ENCODE measurements at places on chromosomes 5 and 9.

DNA sequence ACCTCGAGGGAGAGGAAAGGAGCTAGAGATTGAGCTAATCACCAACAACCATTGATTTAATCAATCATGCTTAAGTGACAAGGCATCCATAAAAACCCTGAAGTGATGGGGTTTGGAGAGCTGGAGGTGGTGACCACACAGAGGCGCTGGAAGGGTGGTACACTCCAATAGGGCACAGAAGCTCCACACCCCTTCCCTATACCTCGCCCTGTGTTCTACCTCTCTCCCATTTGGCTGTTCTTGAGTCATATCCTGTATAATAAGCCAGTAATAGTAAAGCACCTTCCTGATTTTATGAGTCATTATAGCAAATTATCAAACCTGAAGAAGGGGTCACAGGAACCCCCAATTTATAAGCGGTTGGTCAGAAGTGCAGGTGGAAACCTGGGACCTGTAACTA is 18.3 kb downstream of the ACTL7B start:
- DNase-seq: no peak

DNA sequence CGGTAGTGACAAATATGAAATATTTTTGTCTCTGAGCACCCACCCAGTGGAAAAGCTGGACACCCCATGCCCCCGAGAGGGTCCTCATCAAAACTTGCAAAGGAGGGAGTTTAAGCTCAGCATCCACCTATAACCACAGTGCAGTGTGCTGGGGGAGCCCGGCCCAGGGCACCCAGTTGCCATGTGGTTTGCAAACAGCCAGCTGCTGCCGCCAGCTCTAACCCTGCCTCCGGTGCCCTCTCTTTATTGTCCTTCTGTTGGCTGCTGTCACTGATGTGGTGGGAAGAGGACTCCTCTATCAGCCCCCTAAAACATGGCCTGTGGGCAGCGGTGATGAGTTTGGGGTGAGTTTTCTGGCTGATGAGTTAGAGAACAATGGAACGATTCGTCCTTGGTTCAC is 160.9 kb upstream of the MVB12B start:
- DNase-seq: no peak

GRCh38 chr9:97600531-97601227 is 32.5 kb downstream of the TSTD2 start:
- DNase-seq: no peak

DNA sequence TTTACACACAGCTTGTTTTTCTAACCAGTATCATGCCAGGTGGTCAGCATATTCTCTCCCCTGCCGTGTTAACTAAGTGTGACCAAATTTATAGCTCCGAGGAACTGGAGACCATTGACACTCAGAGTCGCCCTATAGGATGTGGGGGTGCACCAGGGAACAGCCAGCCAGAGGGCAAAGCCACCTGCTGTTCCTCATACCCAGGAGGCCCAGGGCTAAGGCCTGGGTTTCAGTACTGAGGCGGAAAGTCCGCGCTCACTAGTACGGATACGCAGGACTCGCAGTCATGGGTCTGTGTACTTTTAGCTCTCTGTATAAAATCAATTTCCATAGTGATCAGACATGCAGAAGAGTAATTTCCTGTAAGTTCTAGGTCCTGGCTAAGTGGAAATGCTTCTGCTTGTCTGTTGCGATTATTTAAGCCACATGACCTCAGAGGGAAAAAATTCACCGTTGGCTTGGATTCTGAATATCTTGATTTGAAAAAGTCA is 247.0 kb downstream of the AOPEP start:
- no peak for DNase-seq

DNA sequence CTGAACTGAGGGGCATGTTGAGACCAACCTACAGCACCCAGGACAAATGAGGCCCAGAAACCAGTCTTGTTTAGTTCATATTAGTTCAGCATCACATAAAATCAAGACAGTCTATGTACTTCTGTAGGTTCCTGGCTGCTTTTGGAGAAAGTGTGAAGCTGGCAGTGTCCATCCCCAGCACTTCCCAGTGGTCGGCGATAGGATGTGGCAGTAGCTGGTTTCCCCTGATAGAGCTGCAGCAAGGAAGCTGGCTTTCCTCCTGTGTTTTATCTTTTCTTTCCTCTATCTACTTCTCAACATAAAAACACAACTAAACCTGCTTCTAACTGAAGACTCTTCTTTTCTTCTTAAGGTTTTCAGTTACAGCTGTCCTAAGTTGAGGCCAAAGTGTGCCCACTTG is 43.0 kb upstream of the SLC46A2 start:
- DNase-seq: no peak

Data from activated CD4-positive, alpha-beta T cell treated with anti-CD3 and anti-CD28 coated beads, Interleukin-2, amount 50 U/mL, for 48 hours (primary cell).